ENCODE measurements at places on chromosomes 5 and 9.

GRCh38 chr9:1001838-1002237 is 25.4 kb downstream of the DMRT3 start:
- no peak overlapping the region for H3K27ac ChIP-seq
- no peaks in the 10 kb centered on the region for H3K4me1 ChIP-seq
- H3K27me3 ChIP-seq: no peaks in the 10 kb centered on the region

- peaks cover 4% of the 10 kb centered on the region for H3K4me1 ChIP-seq
- peak overlapping the region; percentile 59 for H3K27ac ChIP-seq
- peak; percentile 79 for DNase-seq
- peak overlapping the region; percentile 59 for H3K4me3 ChIP-seq
- H3K27me3 ChIP-seq: no peaks in the 10 kb centered on the region
Observed at GRCh38 chr9:136267261-136268111, 21.9 kb upstream of the QSOX2 start.

- DNase-seq: no peak
- no peaks in the 10 kb centered on the region for H3K4me1 ChIP-seq
- H3K4me3 ChIP-seq: no peak overlapping the region
- no peak overlapping the region for H3K27ac ChIP-seq
Observed at GRCh38 chr5:107294211-107294550, 376.6 kb downstream of the EFNA5 start.

GRCh38 chr9:87199278-87199677 is 252.0 kb upstream of the GAS1 start:
- H3K27me3 ChIP-seq: no peaks in the 10 kb centered on the region
- H3K27ac ChIP-seq: no peak overlapping the region
- H3K4me3 ChIP-seq: no peak overlapping the region

- no peaks in the 10 kb centered on the region for H3K27me3 ChIP-seq
- no peaks in the 10 kb centered on the region for H3K36me3 ChIP-seq
- DNase-seq: peak; percentile 35
- no peaks in the 10 kb centered on the region for H3K4me1 ChIP-seq
- H3K4me3 ChIP-seq: no peak overlapping the region
Observed at GRCh38 chr5:82111191-82111590, 139.4 kb downstream of the ATG10 start.

DNA sequence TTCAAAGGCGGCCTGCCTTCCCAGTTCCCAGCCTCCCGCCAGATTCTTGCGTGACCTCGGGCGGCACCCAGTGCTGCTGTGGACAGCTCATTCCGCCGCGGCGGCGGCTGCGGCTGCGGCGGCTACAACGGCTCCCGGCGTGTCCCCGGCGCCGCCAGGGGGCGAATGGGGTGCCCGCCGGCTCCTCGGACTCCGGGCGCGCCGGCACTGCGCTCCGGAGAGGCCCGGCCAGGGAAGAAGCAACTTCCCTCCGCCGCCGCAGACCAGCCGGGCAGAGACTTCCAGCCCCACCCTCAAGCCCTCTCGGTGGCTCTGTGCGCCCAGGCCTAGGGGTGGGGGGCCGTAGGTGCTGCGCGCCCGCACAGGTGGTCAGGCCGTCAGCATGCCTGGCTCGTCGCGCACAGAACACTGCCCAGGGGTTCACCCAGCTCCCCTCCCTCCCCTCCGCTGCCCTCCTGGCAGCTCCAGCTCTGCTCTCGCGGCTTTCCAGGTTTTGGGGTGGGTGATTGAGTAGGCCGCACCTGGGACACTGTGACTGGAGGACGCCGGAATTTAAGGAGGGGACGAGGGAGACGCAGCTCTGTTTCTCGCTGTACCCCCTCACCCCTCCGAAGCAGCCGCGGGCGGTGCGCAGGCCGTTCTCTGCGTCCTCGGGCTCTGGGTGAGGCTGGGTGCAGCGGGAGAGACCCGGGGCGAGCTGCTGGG is 20.2 kb downstream of the IGIP start:
- H3K4me1 ChIP-seq: peaks cover 4% of the 10 kb centered on the region
- DNase-seq: peak; percentile 24
- H3K4me3 ChIP-seq: peak overlapping the region; percentile 10
- H3K36me3 ChIP-seq: no peaks in the 10 kb centered on the region
- H3K27ac ChIP-seq: no peak overlapping the region

DNA sequence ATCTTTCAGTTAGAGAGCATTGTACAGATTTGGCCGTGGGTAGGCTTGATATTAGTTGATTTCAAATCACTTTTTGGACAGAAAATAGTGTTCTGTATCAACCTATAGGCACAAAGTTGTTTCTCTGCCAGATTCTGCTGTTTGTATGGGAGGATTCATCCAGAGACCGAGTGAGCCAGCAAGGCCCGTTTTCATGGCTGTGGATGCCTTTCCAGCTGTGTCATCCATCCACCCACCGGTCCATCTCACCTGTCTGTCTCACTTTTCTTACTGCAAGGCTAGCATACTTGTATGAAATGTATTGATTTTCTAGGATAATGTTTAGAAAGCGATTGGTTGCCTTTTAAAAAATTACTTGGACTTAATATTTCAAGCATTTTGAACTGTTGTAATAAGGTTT is 34.4 kb downstream of the ICE1 start:
- no peak overlapping the region for H3K4me3 ChIP-seq
- no peaks in the 10 kb centered on the region for H3K27me3 ChIP-seq
- no peak for DNase-seq
- H3K36me3 ChIP-seq: peaks cover 37% of the 10 kb centered on the region

DNA sequence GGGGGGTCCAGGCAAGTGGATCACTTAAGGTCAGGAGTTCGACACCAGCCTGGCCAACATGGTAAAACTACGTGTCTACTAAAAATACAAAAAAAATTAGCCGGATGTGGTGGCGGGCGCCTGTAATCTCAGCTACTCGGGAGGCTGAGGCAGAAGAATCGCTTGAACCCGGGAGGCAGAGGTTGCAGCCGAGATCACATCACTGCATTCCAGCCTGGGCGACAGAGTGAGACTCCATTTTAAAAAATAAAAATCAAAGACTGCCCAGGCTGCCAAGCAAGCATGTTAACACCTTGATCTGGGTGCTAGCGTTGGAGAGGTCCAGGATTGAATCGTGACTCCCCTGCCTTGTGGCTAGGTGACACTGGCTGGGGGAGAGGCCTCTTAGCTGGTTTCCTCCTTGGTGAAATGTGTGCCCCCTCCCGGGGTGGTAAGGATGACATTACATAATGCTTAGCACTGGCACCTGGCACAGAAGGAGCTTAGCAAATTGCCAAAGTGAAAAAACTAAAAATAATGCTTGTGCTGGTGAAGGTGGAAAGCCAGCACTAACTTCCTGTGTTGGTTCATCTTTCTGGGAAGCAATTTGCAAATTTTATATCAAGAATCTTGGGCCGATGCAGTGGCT is 2.2 kb upstream of the CIZ1 start:
- peaks cover 11% of the 10 kb centered on the region for H3K36me3 ChIP-seq
- peaks cover 10% of the 10 kb centered on the region for H3K4me1 ChIP-seq
- DNase-seq: no peak
- H3K27ac ChIP-seq: no peak overlapping the region

- no peak overlapping the region for H3K27ac ChIP-seq
- H3K4me3 ChIP-seq: no peak overlapping the region
- H3K36me3 ChIP-seq: no peaks in the 10 kb centered on the region
- no peaks in the 10 kb centered on the region for H3K27me3 ChIP-seq
- H3K4me1 ChIP-seq: no peaks in the 10 kb centered on the region
Observed at GRCh38 chr5:169157064-169157463, 143.9 kb downstream of the SLIT3 start.

- DNase-seq: no peak
- no peak overlapping the region for H3K4me3 ChIP-seq
- H3K36me3 ChIP-seq: no peaks in the 10 kb centered on the region
Observed at GRCh38 chr5:109907731-109908130, 218.0 kb downstream of the MAN2A1 start.

DNA sequence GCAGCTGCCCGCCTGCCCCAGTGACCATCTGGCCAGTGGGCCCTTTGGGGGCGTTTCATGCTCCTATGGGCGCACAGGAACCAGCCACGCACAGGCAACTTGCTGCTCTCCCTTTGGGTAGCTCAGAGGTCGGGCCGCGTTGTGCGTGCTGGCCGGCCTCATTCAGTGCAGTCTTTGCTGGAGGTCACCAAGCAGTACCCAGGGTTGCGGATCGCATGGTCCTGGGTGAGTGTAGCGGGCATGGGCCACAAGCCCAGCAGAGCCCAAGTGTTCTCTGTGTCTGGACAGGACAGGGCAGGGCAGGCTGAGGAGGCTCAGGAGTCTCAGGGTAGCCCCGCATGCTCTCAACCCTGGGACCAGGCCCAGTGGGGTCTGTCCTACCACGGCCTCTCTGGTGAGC is 9.9 kb upstream of the MRNIP start:
- H3K27ac ChIP-seq: no peak overlapping the region
- no peaks in the 10 kb centered on the region for H3K27me3 ChIP-seq
- peaks cover 62% of the 10 kb centered on the region for H3K36me3 ChIP-seq

DNA sequence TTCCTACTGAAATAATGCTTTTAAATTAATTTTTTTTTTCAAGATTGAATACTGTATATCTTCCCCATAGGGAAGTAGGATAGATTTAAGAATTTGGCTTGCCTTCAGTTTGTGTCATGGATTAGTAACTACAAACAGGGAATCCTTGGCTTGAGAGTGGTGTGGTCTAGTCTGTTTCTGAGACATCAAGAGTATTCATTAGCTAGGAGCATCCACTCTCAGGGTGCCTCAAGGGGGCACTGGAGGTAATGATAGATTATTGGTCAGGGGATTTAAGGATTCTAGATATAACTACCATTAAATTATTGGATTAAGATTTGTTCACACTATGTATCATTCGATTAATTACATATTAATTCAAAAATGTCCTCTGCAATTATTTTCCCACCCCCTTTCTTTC is 91.8 kb upstream of the TXNDC8 start:
- H3K36me3 ChIP-seq: no peaks in the 10 kb centered on the region
- no peak overlapping the region for H3K27ac ChIP-seq
- no peaks in the 10 kb centered on the region for H3K4me1 ChIP-seq
- DNase-seq: no peak
- H3K4me3 ChIP-seq: no peak overlapping the region
- no peaks in the 10 kb centered on the region for H3K27me3 ChIP-seq

GRCh38 chr5:148880696-148881095 is 54.3 kb downstream of the ADRB2 start:
- H3K4me3 ChIP-seq: no peak overlapping the region
- H3K27ac ChIP-seq: no peak overlapping the region
- no peak for DNase-seq
- no peaks in the 10 kb centered on the region for H3K27me3 ChIP-seq
